ENCODE measurements at places on chromosomes 1 and 21. TPM values are rescaled to one million over a fixed set of nuclear protein-coding genes. Genes with fewer than 3 reads are reported as not detected.

GBP7 gene
- total RNA-seq, result not detected

OR2L3 gene
- total RNA-seq, result not detected

RPL11 gene
- 433 TPM for total RNA-seq

ROR1 gene
- total RNA-seq, result 41.2 TPM

PRXL2B gene
- 8.3 TPM for total RNA-seq

ZNF281 gene
- 6.5 TPM for total RNA-seq

DNALI1 gene
- total RNA-seq, result 6.5 TPM

BGLAP gene
- not detected for total RNA-seq

TMEM183A gene
- total RNA-seq, result 72.6 TPM

DNA sequence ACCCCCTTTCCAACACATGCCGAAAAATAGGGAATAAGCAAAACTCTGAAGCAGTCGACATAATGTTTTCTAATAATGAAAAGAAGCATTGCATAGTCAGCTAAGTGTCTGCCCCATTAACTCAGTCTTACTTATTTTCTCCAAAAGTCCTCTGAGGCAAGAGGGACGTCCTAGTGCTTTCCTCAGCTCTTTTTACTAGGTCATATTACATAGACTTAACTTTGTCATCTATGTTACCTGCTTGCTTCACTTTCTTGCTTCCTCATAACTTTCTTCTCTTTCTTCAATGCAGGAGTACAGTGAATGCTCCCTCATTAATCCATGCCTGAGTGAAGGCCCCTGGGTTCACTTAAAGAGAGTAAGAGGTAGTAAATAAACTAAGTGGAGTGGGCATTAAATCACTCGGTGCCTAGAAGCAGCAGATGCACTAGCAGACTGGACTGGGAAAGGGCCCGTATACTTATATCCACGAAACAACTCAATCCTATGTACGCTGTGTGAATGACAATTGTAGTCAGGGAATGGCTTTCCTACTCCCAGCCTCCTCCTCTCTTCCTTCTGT, 210.5 kb upstream of the SPAG17 start:
- H3K4me3 ChIP-seq, result no peak overlapping the region
- H3K36me3 ChIP-seq, result no peaks in the 10 kb centered on the region
- DNase-seq, result no peak
- no peaks in the 10 kb centered on the region for H3K27me3 ChIP-seq
- no peaks in the 10 kb centered on the region for H3K4me1 ChIP-seq

GRCh38 chr1:207463571-207463970, 9.4 kb downstream of the CR2 start:
- H3K4me3 ChIP-seq, result no peak overlapping the region
- no peaks in the 10 kb centered on the region for H3K36me3 ChIP-seq
- H3K27me3 ChIP-seq, result no peaks in the 10 kb centered on the region
- H3K4me1 ChIP-seq, result no peaks in the 10 kb centered on the region
- DNase-seq, result no peak

DNA sequence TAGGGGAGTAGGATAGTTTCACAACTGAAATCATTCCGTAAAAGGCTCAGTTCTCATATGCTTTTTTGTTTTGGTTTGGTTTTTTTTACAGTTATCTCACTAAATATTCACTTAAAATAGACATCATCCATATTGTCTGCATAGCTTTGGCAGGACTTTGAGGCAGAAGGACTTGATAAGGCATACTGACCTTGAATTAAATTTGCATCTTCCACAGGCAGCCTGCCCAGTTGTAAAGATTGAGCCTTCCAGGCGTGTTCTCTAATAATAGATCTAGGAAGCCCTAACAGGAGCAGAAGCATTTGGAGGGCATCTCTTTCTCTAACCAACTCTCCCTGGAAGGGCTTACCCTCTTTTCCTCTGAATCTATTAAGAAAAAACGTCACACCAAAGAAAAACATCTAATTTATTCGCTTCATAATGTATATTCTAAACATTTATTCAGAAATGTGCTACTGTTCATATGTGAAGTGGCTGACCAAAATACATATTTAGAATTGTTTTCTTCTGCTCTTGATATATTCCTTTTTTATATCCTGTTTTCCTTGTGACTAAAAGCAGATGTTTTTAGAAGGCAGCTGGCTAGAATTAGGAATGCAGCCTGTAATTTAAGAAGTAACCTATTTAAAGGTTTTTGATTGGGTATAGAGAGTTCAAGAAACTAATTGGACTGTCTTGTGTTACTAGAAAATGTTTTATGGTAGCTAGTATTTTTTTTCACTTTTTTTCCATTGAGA, 20.2 kb downstream of the DESI2 start:
- H3K27me3 ChIP-seq, result no peaks in the 10 kb centered on the region
- H3K4me3 ChIP-seq, result peak overlapping the region; percentile 60
- H3K4me1 ChIP-seq, result peaks cover 18% of the 10 kb centered on the region

- H3K36me3 ChIP-seq, result no peaks in the 10 kb centered on the region
- H3K4me1 ChIP-seq, result no peaks in the 10 kb centered on the region
- H3K27me3 ChIP-seq, result no peaks in the 10 kb centered on the region
- H3K27ac ChIP-seq, result no peak overlapping the region
Measured at GRCh38 chr1:105419030-105419429, 1637.4 kb upstream of the PRMT6 start.

- no peaks in the 10 kb centered on the region for H3K36me3 ChIP-seq
- no peaks in the 10 kb centered on the region for H3K27me3 ChIP-seq
- H3K27ac ChIP-seq, result no peak overlapping the region
Measured at GRCh38 chr1:109654519-109654918, 1.4 kb upstream of the GSTM4 start.

- DNase-seq, result no peak
- no peaks in the 10 kb centered on the region for H3K4me1 ChIP-seq
- H3K27me3 ChIP-seq, result no peaks in the 10 kb centered on the region
- H3K27ac ChIP-seq, result no peak overlapping the region
- no peaks in the 10 kb centered on the region for H3K36me3 ChIP-seq
- no peak overlapping the region for H3K4me3 ChIP-seq
Measured at GRCh38 chr1:70038025-70038424, 167.4 kb downstream of the LRRC40 start.

DNA sequence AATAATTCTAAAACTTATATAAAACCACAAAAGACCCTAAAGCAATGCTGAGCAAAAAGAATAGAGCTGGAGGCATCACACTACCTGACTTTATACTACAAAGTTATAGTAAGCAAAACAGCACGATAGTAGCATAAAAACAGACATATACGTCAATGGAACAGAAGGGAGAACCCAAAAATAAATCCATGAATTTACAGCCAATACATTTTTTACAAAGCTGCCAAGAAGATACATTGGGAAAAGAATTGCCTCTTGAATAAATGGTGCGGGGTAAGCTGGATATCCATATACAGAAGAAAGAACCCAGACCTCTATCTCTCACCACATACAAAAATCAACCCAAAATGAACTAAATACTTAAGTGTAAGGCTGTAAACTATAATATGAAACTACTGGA, 51.3 kb upstream of the KRTAP11-1 start:
- H3K4me3 ChIP-seq, result no peak overlapping the region
- no peak overlapping the region for H3K27ac ChIP-seq
- DNase-seq, result no peak
- H3K27me3 ChIP-seq, result no peaks in the 10 kb centered on the region
- no peaks in the 10 kb centered on the region for H3K4me1 ChIP-seq
- no peaks in the 10 kb centered on the region for H3K36me3 ChIP-seq

DNA sequence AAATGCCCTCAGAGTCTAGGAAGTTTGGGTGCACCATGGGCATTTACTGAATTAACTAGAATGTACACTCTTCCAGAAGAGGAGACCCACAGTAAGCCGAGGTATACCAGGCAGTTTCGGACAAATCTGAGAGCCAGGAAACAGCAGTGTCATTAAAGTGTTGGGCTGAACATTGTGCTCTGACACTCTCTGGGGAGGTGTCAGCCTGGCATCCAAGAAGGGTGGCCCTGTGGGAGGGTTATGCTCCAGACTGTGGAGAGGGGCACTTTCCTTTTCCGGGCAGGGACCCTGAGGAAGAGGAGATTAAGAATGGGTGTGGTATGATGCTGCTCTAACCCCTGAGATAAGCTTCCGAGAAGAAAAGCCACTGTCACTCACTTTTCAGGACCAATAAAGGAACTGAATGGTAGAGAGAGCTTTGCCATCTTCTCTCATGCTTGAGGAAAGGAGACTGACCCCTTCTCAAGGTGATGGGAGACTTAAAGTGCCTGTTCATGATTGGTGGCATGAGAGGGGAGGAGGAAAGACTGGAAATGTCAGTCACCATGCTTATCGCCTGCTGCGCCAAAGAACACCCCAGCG, 98.2 kb downstream of the UCK2 start:
- H3K27me3 ChIP-seq, result no peaks in the 10 kb centered on the region
- H3K4me3 ChIP-seq, result no peak overlapping the region
- no peaks in the 10 kb centered on the region for H3K4me1 ChIP-seq

GRCh38 chr1:193479187-193479586, 292.8 kb upstream of the B3GALT2 start:
- H3K4me1 ChIP-seq, result no peaks in the 10 kb centered on the region
- H3K4me3 ChIP-seq, result no peak overlapping the region
- DNase-seq, result no peak

GRCh38 chr1:192696082-192696481, 60.1 kb downstream of the RGS13 start:
- no peak for DNase-seq
- no peaks in the 10 kb centered on the region for H3K27me3 ChIP-seq
- no peak overlapping the region for H3K27ac ChIP-seq
- no peaks in the 10 kb centered on the region for H3K4me1 ChIP-seq
- no peak overlapping the region for H3K4me3 ChIP-seq

DNA sequence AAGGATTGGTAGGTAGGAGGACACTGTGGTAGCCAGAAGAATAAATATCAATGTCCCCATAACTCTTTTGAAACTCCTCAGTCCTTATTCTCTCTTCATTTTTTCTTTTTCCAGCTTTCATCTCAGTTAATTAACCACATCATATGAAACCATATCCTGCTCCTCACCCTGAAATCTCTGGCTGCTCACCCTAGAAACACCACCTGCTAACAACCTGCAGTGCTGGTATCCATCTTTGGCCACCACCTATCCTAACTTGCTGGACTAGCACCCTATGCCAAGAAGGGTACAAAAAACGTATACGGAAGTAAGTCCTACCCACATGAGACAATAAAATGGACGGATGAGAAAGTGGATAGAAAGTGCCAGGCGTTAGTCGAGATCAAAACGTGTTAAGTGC, 13.7 kb upstream of the DPYD start:
- no peak for DNase-seq
- H3K4me1 ChIP-seq, result no peaks in the 10 kb centered on the region
- no peak overlapping the region for H3K4me3 ChIP-seq
- no peak overlapping the region for H3K27ac ChIP-seq

DNA sequence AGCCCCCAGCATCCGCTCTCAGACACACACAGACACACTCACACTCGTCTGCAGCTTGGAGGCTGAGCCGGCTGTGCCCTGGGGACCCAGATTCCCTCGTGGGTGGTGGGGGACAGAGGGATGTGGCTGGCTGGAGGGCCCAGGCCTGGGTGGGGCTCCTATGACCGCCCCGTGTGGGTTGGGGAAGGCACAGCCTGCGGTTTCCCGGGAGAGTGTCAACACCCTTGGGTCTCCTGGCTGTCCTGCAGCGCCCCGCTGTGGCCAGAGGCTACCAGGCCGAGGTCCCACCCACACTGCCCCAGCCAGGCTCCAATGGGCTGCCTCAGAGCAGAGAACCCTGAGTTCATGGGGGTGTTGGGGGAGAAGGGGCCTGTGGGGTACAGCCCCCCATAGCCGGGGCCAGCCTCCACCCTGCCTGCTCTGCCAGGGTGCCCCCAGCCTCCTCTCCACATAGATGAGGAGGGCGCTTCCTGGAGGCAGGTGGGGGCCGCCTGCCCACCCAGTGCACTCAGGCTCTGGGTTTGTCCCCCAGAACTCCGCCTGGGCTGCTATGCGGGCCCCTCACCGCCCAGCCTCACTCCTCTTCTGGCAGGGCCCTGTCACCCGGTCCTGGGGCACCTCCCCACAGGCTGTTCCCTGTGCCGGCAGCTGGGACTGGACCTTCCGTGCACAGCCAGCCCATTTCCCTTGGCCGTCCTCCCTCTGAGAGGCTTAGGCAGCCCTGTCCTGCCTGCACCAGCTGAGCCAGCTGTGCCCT, at the start of gene TTC34:
Gene TTC34 (minus strand): TSS at position 159 of the 757 bp plus-strand sequence. CDS start 866 bp downstream, outside the sequence.
- H3K27me3 ChIP-seq, result no peaks in the 10 kb centered on the region
- H3K4me3 ChIP-seq, result no peak within 1 kb of the TSS
- no peak within 1 kb of the TSS for H3K27ac ChIP-seq
- no peaks in the 10 kb centered on the region for H3K4me1 ChIP-seq
- DNase-seq, result no peak

- H3K4me3 ChIP-seq, result no peak overlapping the region
- no peaks in the 10 kb centered on the region for H3K27me3 ChIP-seq
- H3K36me3 ChIP-seq, result no peaks in the 10 kb centered on the region
- no peak for DNase-seq
- no peak overlapping the region for H3K27ac ChIP-seq
Measured at GRCh38 chr1:192749349-192749748, 59.5 kb upstream of the RGS2 start.

GRCh38 chr1:168031198-168031597, 94.3 kb upstream of the MPC2 start:
- no peak overlapping the region for H3K27ac ChIP-seq
- H3K36me3 ChIP-seq, result no peaks in the 10 kb centered on the region

- DNase-seq, result no peak
- H3K36me3 ChIP-seq, result no peaks in the 10 kb centered on the region
- no peak overlapping the region for H3K27ac ChIP-seq
- no peaks in the 10 kb centered on the region for H3K27me3 ChIP-seq
Measured at GRCh38 chr1:5448486-5448885, 543.7 kb downstream of the NPHP4 start.

DNA sequence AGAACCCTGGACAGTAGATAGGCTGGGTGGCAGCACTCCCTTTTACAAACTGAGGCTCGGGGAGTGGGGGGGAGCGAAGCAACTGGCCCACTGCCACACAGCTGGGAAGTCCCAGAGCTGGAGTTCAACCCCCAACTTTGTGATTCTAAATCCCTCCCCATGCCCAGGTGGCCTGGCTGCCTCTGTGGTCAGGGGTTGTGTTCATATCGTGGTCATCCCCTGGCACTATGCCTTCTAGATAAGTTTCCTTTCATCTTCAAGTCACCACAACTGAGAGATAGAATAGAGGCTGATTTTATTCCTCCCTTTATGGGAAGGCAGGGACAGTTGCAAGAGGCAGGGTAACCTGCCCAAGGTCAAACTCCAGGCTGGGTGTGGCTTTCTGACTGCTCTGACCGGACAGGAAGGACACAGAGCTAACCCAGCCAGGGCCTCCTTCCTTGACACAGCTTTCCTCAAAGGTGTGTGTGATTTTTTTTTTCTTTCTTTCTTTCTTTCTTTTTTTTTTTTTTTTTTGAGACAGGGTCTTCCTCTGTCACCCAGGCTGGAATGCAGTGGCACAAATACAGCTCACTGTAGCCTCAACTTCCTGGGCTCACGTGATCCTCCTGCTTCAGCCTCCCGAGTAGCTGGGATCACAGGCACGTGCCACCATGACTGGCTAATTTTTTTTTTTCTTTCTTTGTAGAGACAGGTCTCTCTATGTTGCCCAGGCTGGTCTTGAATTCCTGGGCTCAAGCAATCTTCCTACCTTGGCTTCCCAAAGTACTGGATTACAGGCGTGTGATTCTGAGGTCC, 18.4 kb upstream of the TNFRSF1B start:
- H3K4me3 ChIP-seq, result no peak overlapping the region
- no peaks in the 10 kb centered on the region for H3K27me3 ChIP-seq
- no peak overlapping the region for H3K27ac ChIP-seq

Data from thoracic aorta (tissue), 2 donors.